Inflammatory macrophage treated with lipopolysaccharide for 1 hour (primary cell): ENCODE measurements at places on chromosomes 7 and 10.
A peak's percentile ranks its signal among the peaks of the same experiment; 100 is the strongest.

- no peak for DNase-seq
Observed at GRCh38 chr7:137992550-137993394, 9.1 kb downstream of the CREB3L2 start.

- no peak for DNase-seq
Observed at GRCh38 chr7:26508917-26509316, 217.3 kb downstream of the SNX10 start.

DNA sequence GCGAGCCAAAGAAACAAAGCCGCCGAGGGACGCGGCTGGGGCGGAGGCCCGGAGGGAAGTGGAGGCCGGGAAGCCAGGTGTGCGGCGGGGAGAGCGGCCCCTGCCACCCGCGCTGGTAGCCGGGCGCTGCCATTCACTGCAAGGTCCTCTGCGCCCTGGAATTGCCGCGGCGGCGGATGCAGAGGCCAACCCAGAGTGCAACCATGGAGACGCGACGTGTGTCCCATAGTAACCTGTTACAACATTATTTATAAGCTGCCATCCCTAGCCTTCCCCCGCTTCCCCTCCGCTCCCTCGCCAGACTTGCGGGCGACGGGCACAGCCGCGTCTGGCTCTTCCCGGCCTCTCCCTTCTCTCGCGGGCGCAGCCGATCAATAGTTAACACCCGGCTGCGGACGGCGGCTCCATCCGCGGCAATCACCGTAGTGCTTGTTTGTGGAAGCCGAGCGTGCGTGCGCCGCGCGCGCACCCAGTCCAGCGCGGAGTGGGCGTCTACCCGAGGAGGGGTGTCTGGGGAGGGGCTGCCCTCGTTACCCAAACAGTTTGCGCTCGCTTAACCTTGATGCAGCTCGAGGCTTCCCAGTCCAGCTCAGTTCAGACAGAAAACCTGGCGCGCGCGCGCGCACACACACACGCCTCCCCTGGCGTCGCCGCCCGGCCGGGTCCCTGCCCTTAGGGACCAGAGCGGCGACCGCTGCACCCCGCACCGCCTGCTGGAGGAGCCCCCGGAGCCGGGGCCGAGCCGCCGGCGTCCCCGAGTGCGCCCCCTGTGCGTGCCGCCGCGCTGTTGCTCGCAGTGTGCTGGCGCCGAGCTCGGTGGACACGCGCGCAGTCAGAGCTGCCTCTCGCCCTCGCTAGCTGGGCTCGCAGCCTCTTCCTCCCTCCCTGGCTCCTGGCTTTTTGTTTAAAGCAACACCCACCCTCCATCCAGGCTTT is 165.4 kb upstream of the DPP6 start:
- DNase-seq, result no peak

- DNase-seq, result no peak
Observed at GRCh38 chr10:49001870-49002672, 62.4 kb upstream of the LRRC18 start.

- DNase-seq, result peak; percentile 11
Observed at GRCh38 chr10:114779803-114780576, 41.6 kb upstream of the FHIP2A start.
